HS-27A (cell line): ENCODE measurements at places on chromosomes 3 and 15.

GRCh38 chr3:125309476-125309875 lies 65.6 kb downstream of the ZNF148 start:
- DNase-seq = no peak

DNA sequence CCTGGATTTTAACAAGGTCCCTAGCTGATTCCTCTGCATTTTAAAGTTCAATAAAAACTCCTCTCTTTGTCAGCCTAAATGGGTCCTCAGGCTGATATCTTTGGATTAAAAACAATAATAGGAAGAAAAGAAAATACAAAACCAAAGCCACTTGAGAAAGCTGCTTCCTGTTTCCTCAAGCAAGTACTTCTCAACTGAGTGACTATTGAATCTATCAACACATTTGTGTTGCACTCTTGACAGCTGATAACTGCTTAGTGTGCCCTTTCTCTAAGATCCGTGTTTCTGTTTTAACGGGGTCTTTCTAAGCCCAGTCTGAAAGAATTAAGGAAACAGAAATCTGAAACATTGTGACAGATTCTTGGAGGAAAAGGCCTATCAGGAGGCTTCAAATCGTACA lies 410.7 kb downstream of the GRM7 start:
- DNase-seq = no peak

DNA sequence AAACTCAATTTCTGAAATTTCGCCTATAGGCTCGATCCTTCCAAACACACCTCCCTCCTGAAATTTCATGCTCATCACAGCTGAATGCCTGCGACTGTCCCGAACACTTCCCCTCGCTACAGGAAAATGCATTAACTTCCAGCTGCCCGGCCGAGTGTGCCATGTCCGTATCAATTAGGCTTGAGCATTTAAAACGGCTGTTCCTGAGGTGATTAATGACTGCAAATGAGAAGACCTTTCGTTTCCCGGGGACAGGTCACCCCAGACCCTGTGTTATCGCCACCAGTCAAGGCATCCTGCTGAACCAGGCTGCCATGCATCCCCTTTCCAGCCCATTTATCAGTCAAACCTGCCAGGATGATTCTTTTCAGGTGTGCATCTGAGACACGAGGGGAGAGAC lies 63.3 kb downstream of the THBS1 start:
- DNase-seq = no peak

- DNase-seq = no peak
Measured at GRCh38 chr3:116056280-116056679, 389.0 kb downstream of the LSAMP start.

- DNase-seq = peak; percentile 29
Measured at GRCh38 chr3:4421121-4421520, 45.9 kb downstream of the SUMF1 start.

DNA sequence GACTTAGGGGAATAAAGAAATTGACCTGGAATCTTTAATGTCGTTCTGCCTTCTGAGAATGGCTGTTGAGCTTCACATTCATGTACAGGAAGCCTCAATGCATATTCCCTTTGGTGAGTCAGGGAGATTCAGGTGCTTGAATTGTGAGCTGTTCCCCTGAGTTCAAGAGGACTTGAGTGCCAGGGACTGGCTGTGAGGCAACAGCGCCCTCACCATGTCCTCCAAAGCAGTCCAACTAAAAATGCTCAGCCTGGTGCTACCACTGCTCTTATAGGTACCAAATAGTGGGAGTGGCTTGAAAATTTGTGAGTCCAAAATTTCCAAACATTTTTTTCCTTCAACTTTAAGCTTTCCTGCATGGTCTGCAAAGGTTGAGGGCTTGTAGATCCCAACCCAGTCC lies 54.1 kb downstream of the LEO1 start:
- no peak for DNase-seq

DNA sequence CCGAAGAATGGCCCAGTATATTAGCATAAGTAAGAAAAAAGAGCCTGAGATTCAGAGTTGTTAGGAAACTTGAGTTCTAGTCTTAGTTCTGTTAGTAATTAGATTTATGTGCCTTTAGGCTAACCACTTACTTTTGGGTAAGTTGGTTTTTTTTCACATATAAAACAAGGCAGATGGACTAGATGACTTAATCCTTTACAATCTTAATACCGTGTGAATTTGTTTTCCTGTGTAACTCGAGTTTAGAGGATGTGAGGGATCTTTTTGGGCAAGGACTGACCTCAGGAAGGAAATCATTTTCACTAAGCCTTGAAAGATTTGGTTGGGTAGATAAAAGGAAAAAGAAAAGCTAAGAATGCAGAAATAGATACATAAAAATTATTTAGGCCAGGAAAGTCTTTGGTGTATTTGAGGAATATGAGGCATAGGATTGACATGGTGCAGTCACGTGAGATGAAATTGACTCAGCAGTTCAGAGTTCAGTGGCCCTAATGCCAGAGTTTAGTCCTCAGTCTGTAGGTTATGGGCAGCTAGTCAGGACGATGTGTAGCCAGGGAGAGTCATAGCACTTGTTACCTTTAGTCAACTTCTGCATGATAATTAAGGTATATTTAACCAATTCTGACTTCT lies 34.6 kb downstream of the PAK2 start:
- no peak for DNase-seq

GRCh38 chr3:170458285-170458684 lies 39.6 kb downstream of the CLDN11 start:
- no peak for DNase-seq

- no peak for DNase-seq
Measured at GRCh38 chr3:188217726-188218125, 63.8 kb downstream of the LPP start.

GRCh38 chr15:31268108-31268501 lies 58.5 kb upstream of the KLF13 start:
- no peak for DNase-seq
